HEK293T (cell line): ENCODE measurements at places on chromosomes 2 and 18.

- DNase-seq: no peak
These were observed 327.1 kb downstream of the CMPK2 start for GRCh38 chr2:6538607-6539006.

- peak; percentile 54 for DNase-seq
These were observed 3.3 kb upstream of the ORC2 start for GRCh38 chr2:200966770-200967169.

GRCh38 chr2:86054535-86055082 is 51.1 kb downstream of the POLR1A start:
- DNase-seq: no peak

DNA sequence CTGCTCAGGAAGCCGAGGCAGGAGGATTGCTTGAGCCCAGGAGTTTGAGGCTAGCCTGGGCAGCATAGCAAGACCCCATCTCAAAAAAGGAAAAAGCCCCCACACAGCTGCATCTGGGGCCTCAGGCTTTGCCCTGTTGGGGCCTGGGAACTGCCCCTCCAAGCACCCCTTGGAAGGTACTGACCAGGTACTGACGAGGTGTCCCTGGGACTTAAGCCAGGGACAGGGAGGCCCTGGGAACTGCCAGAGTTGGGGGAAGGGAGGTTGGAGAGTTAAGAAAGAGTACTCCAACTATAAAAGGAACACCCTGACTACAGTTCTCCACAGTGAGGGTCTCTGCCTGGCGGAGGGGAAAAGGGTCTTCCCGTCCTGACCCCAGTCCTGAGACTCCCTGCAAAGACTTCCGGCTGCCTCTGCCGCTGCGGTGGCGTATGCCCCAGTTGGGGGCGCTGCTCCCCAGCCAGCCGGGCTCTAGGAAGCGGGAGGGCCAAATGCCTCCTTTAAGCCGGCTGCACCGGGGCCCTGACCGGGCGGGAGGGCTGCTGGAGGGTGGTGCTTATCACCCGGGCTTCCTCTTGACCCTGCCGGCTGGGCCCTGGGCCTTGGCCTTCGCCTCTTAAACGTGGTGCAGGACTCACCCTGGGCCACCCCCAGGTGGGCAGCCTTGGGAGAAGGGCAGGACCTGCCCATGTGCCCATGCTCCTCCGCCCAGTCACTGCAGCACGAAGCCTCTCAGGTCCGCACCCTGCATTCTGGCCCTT is 12.8 kb downstream of the SLC30A3 start:
- DNase-seq: peak; percentile 82
